ENCODE measurements at places on chromosomes 2 and 18.

DNA sequence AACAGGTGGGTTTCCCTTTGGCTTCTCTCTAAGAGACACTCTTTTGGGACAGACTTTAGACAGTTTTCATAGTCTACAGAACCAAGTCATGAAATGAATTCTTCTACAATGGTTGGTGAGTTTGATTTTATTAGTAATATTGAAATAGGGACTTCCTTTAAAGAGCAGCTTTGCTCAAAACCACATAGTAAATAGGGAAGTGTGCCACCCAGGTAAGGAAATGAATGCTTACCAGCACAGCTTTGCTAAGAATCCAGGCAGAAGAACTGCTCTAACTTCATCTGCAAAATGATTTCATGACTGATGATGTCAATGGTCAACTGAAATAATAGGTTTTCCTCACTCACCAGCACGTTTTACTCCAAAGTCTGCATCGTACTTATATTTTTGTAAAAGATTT lies 89.2 kb downstream of the NYAP2 start:
- DNase-seq = no peak

GRCh38 chr2:203835892-203836800 lies 31.4 kb upstream of the CTLA4 start:
- no peak for DNase-seq

GRCh38 chr2:178315488-178315948 lies 121.2 kb downstream of the OSBPL6 start:
- no peak for DNase-seq

- no peak for DNase-seq
Measured at GRCh38 chr18:39506581-39507330, 1941.2 kb upstream of the CELF4 start.

DNA sequence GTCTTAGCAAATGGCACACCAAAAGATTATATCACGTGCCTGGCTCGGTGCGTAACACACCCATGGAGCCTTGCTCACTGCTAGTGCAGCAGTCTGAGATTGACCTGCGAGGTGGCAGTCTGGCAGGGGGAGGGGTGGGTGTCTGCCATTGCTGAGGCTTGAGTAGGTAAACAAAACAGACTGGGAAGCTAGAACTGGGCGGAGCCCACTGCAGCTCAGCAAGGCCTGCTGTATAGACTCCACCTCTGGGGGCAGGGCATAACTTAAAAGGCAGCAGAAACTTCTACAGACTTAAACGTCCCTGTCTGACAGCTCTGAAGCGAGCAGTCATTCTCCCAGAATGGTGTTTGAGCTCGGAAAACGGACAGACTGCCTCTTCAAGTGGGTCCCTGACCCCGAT lies 55.9 kb upstream of the FSHR start:
- no peak for DNase-seq

GRCh38 chr2:203379156-203379555 lies 51.0 kb downstream of the ABI2 start:
- DNase-seq = no peak

DNA sequence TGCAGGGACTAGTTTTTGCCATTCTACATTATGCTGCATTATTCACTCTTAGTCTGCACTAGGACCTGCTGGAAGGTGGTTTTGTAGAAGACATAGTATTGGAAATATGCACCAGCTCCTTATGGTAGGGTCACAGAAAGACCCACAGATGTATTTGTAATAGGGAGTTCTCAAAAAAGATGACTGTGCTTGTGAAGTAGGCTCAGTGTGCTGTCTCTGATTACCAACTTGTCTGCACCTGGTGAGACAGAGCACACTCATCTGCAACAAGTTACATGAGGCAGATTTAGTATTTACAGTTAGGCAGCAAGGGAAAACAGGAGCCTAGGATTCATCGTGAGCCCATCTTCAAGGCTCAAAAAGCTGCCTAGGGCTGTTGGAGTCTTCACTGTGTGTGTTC lies 29.4 kb downstream of the RHBDD1 start:
- DNase-seq = no peak

- DNase-seq = peak; percentile 12
Measured at GRCh38 chr2:10382354-10383061, 65.6 kb downstream of the ODC1 start.

DNA sequence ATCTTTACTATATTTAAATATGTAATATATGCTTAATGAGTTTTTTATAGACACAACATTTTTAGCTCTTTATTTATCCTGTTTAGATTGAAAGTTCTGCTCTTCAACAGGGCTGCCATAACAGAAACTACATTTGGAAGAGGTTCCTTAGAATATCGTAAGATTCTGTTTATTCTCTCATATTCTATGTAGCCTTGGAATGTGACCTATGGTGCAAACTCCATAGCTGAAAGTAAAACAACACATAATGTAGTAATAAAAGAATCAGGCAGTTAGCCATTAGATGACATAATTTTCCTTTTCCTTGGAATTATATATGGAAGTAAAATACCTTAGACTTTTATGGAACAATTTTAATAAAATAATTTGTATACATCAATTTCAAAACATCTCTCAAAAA lies 91.3 kb downstream of the ZNF804A start:
- no peak for DNase-seq

- DNase-seq = no peak
Measured at GRCh38 chr2:71277536-71278103, 50.7 kb upstream of the PAIP2B start.

DNA sequence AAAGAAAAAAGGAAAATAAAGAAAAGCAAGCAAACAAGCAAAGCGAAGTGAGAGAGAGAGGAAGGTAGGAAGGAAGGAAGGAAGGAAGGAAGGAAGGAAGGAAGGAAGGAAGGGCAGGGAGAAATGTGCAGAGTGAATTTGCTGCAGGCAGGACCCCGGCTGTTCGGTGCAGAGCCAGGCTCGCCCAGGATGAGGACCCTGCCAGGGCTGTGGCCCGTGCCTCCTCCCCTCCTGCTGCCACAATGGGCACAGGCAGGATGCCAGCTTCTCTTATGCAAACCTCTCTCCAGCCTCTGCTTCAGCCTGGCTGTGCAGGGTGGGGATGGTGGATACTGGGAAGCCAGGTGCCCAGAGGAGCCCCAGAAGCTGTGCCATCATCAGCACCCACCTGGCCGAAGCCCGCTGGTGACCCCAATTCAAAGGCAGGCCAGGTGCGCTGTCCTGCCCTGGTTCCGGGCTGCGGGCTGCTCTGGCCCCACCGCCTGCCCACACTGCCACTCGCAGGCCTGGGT lies 3.2 kb downstream of the GPR17 start:
- DNase-seq = no peak

GRCh38 chr2:26738481-26738880 lies 25.6 kb upstream of the SLC35F6 start:
- DNase-seq = no peak

- DNase-seq = no peak
Measured at GRCh38 chr2:26904839-26905238, 56.9 kb downstream of the DPYSL5 start.

DNA sequence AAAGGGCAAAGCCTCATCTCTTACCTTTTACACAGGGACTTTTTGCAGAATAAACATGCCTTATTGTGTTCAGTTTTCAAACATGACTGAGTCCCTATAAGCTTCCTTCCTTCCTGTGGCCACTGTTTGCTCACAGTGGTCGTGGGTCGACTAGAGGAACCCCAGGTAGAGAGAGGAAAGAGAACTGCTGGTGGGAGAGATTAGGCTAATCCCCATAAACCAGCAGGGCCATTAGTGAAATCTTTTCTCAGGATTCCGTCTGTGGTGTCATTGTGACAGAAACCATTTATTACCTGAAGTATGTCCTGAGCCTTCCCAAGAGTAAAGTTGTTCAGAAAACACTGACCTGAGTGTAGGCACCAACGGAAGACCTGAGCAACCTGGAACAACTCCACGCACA lies 21.3 kb upstream of the BOD1L2 start:
- DNase-seq = no peak

- DNase-seq = no peak
Measured at GRCh38 chr18:27428120-27428519, 243.0 kb upstream of the CHST9 start.

DNA sequence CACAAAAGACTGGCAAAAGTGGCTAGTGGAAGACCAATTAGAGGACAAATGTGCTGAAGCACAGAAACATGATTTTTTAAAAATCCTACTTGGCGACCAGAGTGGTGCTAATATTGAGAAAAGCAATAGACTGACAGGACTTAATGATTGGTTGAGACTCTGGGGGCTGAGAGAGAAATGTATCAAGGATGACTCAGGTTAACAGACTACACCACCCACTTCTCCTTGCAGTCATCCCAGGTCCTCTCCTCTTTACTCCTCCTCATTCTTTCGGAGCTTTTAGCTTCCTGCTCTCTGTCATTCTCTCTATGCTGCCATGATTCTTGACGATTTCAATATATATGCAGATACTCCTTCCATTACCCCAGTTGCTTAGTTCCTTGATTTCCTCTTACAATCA lies 54.6 kb upstream of the CYTIP start:
- no peak for DNase-seq

- DNase-seq = no peak
Measured at GRCh38 chr2:96239745-96240264, 26.0 kb downstream of the TMEM127 start.

GRCh38 chr2:24409700-24410556 lies 49.6 kb upstream of the ITSN2 start:
- peak; percentile 5 for DNase-seq

DNA sequence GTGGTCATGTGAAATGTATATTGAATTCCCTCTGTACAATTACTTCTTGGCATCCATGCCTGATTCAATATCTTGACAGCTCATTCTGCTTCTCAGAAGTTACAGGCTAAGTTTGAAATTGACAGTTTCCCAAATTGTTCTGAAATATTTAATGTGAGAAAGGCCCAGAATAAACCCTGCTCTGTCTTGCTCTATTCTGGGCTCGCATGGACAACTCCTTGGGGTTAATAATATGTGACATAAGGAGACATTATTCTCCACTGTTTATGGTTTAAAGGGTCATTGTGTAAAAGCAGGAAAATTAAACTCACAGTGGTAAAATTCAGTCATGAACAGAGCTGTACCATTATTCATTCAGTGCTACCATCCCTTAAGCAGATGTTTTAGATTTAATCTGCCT lies 160.7 kb upstream of the CNTNAP5 start:
- DNase-seq = no peak

DNA sequence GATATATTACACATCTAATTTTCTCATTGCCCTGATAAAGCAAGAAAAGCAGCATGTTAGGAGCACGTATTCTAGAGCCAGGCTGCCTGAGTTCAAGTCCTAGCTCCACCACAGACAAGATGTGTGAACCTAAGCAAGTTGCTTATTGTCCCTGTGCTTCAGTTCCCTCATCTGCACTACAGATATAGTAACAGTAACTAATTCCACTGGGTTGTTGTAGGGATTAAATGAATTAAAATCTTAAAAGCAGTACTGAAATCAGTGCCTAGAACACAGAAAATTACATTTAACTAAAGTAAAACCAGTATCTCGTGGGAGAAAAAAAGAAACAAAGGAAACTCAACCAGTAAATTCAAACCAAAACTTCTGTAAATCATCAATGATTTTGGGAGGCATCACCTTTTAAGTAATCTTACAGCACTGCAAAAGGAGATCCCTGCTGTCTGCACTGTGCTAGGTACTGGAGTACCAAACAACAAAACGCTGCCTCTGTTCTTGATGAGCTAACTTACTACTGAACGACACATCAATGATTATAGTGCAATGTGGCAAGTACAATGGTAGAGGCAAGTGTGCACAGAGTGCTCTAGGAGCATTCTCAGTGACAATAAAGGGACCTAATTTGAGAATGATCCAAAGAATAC lies 7.9 kb downstream of the MAP3K2 start:
- DNase-seq = no peak

DNA sequence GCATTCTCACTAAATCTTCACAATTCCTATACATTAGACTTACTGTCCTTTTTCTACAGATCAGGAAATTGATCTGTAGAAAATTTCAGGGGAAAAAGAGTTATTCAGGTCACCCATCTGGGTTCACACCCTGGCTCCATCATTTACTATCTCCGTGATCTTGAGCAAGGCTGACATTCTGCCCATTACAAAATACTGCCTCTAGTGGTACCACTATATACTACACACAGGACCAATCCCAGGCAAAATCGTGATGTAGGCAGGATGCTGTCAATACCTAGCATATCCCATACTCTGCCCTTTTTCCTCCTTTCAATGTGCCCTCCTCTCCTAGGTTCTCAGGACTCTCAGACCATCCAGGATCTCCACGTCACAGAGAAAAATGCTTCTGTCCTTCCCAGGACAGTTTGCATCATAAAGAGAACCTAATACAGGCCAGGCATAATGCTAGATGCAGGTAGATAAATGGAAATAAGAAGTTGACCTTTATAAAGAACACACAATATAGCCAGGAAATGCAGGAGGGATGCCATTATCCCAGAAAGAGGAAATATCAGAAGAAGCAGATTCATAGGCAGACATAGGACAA lies 101.9 kb downstream of the CDH20 start:
- DNase-seq = no peak

DNA sequence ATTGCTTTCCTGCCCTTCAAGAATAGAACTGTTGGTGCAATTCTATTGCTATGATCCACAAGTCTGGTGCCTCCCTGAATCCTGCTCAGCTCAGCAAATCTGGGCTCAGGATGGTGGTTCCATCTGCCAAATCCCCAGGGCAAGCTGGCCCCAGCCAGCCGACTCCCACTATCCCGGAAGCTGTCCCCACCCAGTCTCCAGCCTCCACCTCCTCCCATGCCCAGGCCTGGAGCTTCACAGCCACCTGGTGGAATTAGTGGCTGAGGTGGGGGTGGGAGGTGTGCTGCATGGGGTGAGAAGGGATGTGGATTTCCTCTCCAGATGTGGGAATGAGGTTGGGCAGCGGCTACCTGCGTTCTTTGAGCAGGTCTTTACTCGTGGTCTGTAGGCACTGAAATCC lies 119.3 kb upstream of the SMAD2 start:
- no peak for DNase-seq

- no peak for DNase-seq
Measured at GRCh38 chr18:10141559-10141958, 227.7 kb downstream of the VAPA start.

DNA sequence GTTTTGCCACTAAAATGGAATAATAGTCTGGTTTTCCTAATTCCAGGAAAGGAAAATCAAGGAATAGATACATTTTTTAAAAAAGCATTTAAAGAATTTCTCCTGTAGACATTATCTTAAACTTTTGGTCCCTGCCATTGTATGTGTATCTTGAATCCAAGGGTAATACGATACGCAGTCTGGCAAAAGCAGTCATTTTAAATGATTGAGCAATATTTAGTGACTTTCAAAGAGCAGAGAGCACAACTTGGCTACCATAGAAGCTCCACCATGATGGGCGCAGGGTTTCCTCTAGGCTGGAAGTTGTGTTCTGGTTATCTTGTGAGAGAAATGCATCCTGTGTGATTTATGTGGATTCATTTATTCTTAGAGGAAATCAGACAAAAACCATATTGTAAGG lies 92.9 kb downstream of the NEDD4L start:
- no peak for DNase-seq
